ENCODE measurements at places on chromosomes 7 and 10.

DNA sequence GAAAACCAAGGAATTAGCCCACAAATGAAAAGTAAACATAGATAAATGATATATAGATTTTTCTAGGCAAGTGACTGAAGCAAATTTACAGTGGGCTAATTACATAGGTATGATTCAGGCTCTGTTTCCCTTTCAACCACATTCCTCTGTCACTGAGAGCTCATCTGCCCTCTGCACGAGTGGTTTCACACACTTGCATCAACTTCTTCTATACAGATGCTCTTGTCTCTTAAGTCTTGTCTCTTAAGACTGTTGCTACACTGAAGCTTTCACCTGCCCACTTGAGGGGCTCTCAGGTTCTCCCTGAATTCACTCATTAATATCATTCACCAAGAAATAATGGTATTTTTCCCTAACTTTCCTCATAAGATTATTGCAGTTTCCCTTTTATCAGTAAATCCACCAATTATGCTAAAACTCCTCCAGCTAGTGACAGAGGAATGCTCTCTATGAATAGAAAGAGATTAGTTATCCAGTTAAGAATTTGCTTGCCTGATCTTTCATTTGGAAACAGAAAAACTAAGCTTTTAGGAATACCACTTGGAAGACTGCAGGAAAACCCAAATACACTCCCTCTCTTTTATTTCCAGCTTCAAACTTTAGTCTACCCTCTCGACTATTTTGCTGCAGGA is 95.7 kb downstream of the ELAPOR2 start:
- peak; percentile 28 for DNase-seq

GRCh38 chr7:96526496-96526895 is 183.2 kb downstream of the SEM1 start:
- no peak for DNase-seq

- DNase-seq, result no peak
Observed at GRCh38 chr10:61701706-61702105, 39.0 kb downstream of the CABCOCO1 start.

DNA sequence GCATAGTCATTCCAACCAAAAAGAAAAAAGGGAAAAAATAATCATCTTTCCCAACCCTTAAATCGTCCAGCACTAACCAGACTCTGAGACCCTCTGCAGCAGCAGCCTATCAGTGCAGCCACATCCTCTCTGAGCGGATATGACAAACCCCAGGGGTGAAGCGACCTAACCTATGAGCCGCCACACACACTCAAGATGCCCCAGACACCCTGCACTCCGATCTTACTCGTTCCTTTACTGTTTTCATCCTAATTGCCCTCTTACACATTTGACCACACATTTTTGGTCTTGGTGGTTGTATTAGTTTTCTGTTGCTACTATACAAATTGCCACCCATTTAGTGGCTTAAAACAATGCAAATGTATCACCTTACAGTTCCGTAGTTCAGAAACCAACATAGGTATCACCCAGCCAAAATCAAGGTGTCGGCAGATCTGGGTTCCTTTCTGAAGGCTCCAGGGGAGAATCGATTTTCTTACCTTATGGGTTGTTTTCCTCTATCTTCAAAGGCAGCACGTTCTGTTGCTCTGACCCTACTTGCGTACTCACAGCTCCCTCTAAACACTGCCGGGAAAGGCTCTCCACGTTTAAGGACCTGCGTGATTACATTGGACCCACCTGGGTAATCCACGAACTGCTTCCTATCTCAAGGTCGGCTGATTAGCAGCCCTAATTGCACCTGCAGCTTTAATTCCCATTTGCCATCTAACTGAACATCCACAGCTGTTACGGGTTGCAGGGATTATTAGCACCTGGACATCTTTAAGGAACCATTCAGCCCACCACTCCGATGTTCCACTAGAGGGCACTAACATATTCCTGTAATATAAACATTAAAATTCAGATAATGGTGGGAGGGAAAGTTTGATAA is 37.3 kb upstream of the PRSS1 start:
- peak; percentile 46 for DNase-seq

DNA sequence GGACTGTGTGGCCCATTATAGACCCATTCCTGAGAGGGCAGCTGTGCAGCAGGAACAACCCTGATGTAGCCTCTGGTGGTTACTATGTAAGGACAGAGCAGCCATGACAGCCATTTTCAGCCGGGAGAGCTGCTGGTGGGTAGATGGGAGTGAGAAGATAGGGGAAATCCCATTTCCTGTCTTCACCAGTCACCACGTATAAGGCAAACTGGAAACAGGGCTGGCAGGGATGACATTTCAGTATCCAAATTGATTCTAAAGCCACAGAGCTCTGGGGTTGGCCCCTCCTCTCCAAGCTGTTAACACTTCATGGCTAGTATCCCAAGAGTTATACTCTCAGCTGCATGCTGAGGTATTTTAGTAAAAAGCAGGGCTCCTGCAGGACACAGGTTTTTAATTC is 15.2 kb upstream of the FZD1 start:
- no peak for DNase-seq

DNA sequence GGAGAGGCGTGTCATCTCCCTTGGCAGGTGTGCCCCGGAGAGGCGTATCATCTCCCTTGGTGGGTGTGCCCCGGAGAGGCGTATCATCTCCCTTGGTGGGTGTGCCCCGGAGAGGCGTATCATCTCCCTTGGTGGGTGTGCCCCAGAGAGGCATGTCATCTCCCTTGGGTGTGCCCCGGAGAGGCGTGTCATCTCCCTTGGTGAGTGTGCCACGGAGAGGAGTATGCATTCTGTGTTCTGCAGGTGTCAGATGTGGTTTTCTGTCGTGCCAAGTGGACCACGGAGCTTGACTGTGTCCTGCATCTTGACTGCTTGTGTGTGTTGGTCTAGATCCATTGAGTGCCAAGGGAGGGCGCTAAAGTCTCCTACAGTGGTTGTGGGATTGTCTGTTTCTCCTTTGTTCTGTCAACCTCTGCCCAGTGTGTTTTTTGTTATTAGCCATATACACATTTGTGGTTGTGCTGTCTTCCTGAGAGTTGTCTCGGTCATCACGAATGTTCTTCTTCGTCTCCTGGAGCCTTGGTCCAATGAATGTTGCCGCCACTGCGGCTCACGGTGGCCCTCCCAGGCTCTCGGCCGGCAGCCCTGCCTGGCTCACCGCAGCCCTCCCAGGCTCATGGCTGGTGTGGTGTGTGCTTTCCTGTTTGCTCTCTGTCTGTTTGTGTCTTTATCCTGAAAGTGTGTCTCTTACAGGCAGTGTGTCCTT is 96.8 kb downstream of the INPP5A start:
- DNase-seq, result no peak

GRCh38 chr7:99326408-99326782 is 697 bp downstream of the ARPC1A start:
- DNase-seq, result no peak

DNA sequence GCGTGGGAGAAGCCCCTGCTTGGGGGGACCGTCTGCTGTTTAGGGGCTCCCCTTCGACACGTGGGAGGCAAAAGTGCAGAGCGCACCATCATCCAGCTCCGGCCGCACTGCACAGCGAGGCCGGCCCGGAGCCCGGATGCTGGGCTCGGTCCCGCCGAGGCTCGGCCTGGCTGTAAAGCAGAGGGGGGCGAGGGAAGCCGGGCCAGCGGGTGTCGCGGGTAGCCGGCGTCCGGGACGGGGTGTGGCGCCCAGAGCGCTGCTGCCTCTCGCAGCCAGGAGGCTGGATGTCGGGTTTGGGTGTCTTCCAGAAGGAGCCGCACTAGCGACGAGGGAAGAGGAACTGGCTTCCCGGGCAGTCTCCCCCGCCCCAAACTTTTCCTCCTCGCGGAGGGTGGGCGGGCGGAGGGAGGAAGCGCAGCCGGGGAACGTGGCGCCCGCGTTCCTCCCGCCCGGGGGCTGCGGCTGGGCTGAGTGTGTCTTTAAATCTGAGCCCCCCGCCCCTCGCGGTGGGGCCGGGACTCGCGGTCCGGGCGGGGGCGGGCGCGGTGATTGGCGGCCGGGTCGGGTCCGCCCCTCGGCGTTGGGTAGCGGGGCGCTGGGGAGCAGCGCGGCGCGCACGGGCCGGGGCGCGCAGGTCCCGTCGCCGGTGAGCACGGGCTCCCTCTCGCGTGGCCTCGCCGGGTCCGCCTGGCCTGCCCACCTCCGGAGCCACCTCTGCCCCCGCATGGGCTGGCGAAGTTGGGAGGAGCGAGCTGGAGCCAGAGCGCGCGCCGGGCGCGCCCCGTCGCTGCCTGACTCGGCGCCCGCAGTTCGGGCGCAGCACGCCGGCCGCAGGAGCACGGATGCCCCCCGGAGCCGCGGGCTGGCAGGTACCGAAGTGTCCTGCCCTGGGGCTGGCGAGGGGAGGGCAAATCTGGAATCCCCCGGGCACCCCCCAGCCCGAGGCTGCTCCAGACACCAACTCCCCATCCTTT is at the start of gene PALD1:
PALD1 (plus strand) TSS at position 577 of the 974 bp plus-strand sequence. CDS start 47,185 bp downstream, outside the sequence.
- DNase-seq, result peak; percentile 55

DNA sequence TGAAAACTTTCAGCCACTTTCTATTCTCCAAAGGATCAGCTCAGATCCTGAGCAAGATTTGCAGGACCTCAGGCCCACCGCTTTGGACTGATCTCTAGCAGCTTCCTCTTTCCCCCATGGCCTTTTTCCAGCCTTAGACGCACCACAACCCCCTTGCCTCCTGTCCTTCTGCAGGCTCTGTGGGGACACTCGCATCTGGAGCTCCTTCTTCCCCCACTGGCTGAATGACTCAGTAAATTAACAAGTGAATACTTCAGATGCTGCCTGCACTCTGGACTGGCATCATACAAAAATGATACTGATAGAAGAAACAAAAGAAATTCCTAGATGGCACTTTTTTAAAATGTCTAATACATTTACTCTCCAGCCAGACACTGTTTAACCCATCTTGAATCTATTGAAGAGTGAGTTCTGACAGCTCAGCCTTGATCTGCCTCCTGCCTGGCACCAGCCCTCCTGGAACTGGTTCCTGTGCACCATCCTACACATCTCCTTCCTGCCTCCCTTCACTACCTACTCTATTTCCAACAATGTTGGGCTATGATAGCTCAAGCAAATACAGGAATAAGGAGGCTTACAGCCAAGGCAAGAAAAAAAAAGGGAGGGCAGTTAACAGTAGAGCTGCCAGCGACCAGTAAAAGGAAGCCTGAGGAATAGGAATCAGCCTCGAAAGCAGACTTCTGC is 3.3 kb downstream of the FRMPD2 start:
- no peak for DNase-seq

GRCh38 chr10:128567551-128567950 is 441.3 kb upstream of the MKI67 start:
- DNase-seq, result no peak

GRCh38 chr10:24346877-24347519 is 138.1 kb downstream of the KIAA1217 start:
- DNase-seq, result no peak
